ENCODE measurements at places on chromosomes 3 and 15. TPM values are rescaled to one million over a fixed set of nuclear protein-coding genes. Genes with fewer than 3 reads are reported as not detected.

GRCh38 chr3:121834157-121834670 is 646 bp downstream of the IQCB1 start:
- peak overlapping the region; percentile 43 for H3K4me3 ChIP-seq
- H3K27ac ChIP-seq: peak overlapping the region; percentile 81
- no peaks in the 10 kb centered on the region for H3K36me3 ChIP-seq
- H3K27me3 ChIP-seq: no peaks in the 10 kb centered on the region

GRCh38 chr3:13214847-13215472 is 141.7 kb upstream of the IQSEC1 start:
- H3K4me3 ChIP-seq: no peak overlapping the region
- H3K36me3 ChIP-seq: no peaks in the 10 kb centered on the region
- H3K4me1 ChIP-seq: no peaks in the 10 kb centered on the region

DNA sequence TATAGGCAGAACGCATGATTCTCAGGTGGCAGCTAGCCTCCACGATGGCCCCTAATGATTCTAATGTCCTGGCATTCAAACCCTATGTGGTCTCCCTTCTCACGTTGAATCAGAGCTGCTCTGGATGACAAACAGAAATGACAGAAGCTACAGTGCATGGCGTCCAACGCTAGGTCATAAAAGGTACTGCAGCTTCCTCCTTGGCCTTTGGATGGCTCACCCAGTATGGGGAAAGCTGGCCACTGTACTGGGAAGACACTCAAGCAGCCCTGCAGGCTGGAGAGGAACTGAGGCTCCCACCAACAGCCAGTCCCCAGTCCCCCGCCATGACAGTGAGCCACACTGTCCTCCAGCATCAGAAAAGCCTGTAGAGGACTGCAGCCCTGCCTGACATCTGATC is 286.3 kb downstream of the FAM43A start:
- H3K27me3 ChIP-seq: no peaks in the 10 kb centered on the region
- no peaks in the 10 kb centered on the region for H3K4me1 ChIP-seq
- no peaks in the 10 kb centered on the region for H3K36me3 ChIP-seq
- H3K27ac ChIP-seq: no peak overlapping the region

GRCh38 chr3:41464858-41465257 is 265.6 kb downstream of the CTNNB1 start:
- no peak overlapping the region for H3K4me3 ChIP-seq
- no peak overlapping the region for H3K27ac ChIP-seq
- H3K4me1 ChIP-seq: no peaks in the 10 kb centered on the region

GRCh38 chr15:54017959-54018358 is 39.7 kb downstream of the UNC13C start:
- no peak for DNase-seq
- H3K4me1 ChIP-seq: no peaks in the 10 kb centered on the region

The GABRR3 gene
- 0.02 TPM for polyA plus RNA-seq

The FILIP1L gene
- 19.0 TPM for polyA plus RNA-seq
